ENCODE measurements at places on chromosomes 12 and 14. TPM values are rescaled to one million over a fixed set of nuclear protein-coding genes. Genes with fewer than 3 reads are reported as not detected.

Gene PTHLH
- 1.3 TPM for total RNA-seq

Gene GUCY2C
- total RNA-seq: not detected

Gene HOXC6
- total RNA-seq: 1.6 TPM

Gene OTUB2
- total RNA-seq: 0.97 TPM

Gene DIABLO
- total RNA-seq: 66.4 TPM
